ENCODE measurements at places on chromosomes 2 and 18.

GRCh38 chr2:156532989-156533388 is 96.8 kb downstream of the GPD2 start:
- DNase-seq, result no peak

DNA sequence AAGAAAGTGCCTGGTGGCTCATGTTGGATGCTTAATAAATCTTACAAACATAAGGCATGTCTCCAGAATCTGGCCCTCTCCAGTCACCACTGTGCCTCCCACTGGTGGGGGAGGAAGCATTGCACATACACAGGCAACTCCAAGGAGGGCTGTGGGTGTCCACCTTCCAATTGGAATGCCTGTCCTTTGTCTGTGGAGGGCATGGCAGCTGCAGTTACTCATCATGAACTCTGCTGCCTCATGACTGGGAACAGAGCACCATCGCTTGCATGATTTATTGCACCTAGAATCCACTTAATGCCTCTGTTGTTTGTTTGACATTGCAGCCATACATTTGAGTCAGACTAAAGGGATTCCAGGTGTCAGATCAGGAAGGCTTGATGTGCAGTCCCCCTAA is 278.9 kb downstream of the PRKCE start:
- peak; percentile 71 for DNase-seq

GRCh38 chr2:96325041-96325883 is at the start of gene ITPRIPL1:
Gene ITPRIPL1 (plus strand): TSS chr2:96325317. CDS start chr2:96325840, 523 bp downstream.
- no peak for DNase-seq

- DNase-seq, result peak; percentile 70
Observed at GRCh38 chr2:230774348-230774951, 61.8 kb downstream of the CAB39 start.

DNA sequence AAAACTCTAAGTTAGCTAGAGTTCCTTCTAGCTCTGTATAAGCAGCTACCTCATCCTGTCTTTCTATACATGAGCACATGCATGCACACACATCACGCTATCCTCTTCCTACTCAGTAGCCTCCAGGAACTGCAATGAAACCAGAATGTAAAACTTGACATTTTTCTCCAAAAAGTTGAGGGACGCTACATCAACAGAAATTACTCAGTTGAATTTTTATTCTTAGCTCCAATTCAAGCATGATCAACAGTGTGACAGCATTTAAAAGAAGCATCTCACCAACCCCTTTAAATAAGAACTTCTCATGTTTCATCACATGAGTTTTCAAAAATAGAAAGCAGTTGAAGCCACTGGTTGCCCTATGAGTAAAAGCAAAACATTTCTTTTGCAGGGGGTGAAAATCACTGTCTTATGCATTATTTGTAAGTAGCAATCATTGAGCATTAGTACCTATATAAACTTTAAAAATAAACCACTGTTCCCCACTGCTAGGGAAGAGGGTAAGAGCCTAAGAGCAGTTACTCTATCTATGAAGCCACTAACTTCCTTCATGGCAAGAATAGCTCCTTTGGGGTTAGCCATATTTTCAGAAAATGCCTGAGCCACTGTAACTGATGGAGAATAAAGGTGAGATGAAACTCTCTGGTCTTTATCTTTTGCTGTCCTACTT is 77.9 kb upstream of the ARL5A start:
- no peak for DNase-seq

- peak; percentile 47 for DNase-seq
Observed at GRCh38 chr2:3785220-3785889, 82.0 kb downstream of the DCDC2C start.

DNA sequence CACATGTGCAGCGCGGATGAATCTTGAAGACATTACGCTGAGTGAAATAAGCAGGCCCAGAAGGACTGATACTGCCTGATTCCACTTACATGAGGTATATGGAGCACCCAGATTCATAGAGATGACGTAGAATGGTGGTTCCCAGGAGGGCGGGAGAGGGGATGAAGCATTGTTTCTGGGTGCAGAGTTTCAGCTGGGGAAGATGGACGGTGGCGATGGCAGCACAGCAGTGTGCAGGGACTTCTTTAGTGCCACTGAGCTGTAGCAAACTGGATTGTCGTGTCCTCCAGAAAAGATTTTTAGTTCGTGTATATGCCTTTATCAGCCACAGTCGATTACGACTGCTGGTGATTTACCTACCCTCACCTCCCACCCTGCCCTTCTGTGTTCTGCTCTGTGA is 30.5 kb downstream of the RAB12 start:
- DNase-seq, result no peak

DNA sequence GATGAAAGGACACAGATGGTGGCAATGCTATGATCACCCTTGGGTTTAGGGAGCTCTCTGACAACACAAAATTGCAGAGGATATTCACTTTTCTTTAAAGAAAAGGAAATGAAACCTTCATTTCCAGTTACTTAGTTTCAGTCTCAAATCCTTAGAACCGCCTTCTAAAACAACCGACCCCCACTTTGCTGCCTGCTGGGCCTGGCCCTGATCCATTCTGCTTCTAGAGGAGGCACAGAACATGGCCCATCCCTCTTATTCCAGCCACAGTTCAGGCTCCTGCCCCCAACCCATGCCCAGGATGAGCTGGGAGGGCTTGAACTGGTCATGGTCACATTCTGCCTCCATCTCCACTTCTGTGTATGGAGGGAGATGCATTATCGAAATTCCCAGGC is 311.6 kb downstream of the EN1 start:
- no peak for DNase-seq

DNA sequence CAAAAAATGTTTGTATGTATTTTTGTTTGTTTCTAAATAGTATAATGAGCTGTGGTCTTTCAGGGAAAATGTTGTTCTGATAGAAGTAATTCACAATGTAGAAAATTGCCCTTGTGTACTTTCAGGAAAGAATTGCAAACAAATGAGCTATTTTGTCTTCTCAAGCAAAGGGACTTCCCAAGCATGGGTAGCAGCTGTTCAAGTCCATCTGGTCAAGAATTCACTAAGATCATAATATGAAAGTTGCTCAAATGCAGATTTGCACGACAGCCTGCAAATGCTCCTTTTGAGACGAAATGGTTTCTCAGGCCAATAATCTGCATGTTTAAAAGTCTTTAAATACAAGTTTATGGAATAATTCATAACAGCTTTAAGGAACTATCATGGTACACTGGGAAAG is 51.9 kb upstream of the HNMT start:
- DNase-seq, result peak; percentile 13

DNA sequence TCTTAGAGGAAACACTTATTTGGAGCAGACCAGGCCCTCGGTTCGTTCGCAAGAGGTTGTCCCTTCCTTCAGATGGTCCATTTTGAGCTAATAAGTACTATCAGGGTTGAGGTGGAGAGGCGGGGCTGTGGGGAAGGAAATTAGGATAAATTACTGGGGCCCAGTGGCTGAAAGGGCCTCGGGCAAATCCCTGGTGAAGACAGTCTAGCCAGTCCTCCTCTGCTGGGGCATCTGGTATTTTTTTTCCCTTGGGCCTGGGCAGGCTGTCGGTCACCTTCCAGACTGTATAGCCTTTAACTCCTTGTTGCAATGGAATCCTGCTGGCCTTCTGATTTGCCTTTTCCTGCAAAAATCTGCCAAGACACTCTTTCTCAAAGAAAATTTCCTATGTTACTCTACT is 1.7 kb upstream of the MYO3B start:
- no peak for DNase-seq

DNA sequence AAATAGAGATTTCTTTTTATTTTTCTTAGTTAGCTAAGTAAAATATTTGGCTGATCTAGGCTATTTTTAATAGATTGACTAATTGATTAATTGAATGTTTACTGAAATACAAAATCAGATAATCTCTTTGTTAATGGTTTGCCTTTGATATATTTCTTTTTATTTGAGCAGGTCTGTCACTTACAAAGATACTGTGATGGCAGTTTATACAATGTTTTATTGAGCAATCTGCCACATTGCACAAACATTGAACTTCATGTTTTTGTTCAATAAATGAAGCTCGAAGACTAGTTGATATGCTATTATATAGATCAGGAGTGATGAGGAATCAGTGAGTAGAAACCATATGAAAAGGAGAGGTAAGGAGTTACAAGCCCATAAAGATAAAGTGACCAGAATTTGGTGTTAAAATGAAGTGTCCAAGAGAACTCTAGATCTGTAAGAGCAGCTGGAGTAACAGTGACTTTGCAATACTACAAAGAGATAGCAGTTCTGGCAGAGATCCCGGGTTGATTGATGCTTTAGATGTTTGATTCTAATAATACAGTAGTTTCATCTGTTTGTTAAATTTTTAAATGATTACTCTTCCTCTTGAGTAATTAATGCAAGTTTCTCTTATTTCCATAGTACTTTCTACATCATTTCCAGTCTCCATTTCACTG is 574.2 kb downstream of the CCDC85A start:
- DNase-seq, result no peak
